Fibroblast of pulmonary artery (primary cell): ENCODE measurements at places on chromosomes 12 and 14.

GRCh38 chr12:127909041-127909440 lies 357.9 kb upstream of the TMEM132C start:
- DNase-seq, result no peak

DNA sequence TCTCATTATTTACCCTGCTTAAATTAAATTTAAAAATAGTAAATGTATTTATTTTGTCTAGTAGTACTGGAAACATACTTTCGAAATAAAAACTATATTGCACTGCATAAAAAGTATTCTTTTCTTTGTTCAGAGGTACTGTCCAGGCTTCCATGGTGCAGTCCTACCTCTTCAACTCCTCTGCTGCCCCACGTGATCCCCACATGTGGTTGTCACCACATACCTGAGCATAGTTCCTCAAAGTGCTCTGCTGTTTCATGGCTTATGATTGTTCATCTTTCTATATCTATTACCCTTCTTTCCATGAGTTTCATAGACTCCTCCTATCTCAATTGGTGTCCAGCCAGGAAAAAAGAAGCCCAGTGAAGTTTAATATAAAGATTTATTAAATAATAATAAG lies 317.5 kb upstream of the OR4E1 start:
- no peak for DNase-seq

DNA sequence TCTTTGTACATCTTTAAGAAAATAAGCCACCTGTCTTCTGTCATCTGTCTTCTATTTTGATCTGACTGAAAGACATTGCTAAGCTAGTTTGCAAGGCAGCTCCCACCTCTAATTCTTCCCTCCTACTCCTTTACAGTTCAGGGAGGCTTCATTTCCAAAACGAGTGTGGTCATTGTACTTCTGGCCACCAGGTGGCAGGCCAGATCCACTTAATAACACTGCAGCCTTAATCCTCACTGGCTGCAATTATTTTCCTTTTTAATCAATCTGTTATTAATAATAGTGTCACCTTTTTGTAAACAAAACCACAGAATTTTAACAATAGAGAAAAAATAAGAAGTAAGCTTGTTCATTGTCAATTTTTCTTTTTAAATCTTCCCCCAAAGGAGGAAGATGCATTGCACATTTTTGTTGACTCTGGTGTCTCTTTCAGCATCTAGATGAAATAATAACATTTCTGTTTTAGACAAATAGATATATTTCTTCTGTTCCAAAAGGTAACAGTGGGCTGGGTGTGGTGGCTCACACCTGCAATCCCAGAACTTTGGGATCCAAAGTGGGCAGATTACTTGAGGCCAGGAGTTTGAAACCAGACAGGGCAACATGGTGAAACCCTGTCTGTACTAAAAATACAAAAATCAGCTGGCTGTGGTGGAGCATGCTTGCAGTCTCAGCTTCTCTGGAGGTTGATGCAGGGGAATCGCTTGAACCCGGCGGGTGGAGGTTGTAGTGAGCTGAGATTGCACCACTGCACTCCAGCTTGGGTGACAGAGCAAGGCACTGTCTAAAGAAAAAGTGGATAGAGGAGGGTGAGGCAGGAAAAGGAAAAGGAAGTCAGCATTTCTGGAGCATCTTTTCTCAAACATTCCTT lies 23.3 kb downstream of the GABARAPL1 start:
- peak; percentile 62 for DNase-seq

DNA sequence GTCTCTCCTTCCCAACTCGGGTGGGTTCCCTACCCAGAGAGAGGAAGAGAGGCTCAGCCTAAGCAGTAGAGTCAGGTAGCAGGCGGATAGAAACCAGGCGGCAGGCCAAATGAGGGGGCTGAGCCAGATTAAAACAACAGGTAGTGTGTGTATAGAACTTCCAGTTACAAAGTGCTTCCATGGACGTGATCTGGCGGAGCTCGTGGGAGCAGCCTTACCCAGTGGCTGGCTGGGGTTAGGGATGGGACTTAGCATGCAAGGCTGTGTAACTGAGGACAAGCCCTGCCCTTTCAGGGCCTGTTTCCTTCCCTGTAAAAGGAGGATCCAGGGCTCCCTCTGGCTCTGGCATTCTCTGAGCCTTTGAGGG lies 8.3 kb downstream of the KRT80 start:
- no peak for DNase-seq

DNA sequence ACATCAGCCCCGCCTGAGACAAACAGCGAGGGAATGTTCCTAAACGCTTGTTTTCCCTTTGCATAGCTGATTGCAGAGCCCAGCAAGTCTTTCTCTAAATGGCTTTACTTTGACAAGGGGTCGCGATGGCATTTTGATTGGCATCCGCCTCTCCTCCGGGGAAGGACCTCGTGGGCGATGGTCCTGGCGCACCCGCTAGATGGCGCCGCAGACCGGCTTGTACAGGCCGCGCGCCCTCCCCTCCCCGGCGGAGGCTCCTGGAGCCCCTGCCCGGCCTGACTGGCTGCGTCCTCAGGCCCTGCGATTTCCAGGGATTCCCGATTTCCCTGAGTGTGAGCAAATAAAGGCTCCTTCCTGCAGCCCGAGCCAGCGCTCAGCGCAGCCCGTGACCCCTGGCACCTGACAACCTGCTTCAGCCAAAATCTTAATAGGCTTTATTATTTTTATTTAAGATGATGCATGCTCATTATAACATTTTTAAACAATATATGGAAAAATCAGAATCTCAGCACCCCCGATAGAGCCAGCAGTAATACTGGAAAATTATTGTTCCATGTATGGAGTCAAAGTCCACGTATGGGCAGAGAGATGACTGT lies 468.3 kb downstream of the AACS start:
- no peak for DNase-seq

DNA sequence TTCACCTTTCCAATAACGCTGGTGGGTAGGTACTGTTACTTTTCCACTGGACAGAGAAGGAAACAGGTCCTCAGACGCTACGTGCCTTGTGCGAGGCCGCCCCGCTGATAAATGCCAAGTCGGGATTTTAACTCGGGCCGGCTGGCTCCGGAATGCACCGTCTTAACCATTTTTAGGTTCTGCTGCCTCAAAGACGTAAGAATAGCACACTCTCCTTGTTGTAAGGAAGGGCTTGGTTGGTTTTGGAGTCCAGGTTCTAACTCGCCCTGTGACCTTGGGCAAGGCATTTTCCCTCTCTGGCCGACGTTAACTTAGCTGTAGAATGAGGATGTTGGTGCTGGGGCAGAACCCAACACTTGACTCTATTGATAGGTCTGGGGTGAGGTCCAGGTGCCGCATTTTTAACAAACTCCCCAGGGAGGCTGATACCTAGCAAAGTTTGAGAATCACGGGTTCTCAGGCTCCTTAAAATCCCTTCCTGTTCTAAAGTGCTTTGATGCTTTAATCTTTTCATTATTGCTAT lies 814 bp downstream of the ANKRD13A start:
- peak; percentile 48 for DNase-seq

- DNase-seq, result no peak
Observed at GRCh38 chr12:7229741-7230140, 40.3 kb downstream of the PEX5 start.

- DNase-seq, result no peak
Observed at GRCh38 chr14:39843881-39844280, 411.6 kb upstream of the FBXO33 start.

DNA sequence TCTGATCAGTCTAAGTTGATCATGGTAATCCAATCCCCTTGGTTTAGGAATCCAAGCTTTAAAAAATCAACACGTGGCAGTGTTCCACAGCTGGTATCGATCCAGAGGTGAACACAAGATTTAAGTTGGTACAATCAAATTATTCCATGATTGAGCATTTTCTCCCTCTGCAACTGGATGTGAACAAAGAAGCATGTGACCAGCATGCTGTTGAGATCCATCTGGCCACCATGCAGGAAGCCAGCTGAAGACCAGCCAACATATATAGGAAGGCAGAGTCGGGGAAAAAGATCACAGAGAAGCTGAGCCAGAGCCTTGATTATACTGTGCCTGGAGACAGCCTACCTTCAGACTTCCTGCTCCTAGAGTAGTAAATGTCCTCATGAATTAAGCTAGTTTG lies 158.3 kb downstream of the SEC23A start:
- DNase-seq, result peak; percentile 31

DNA sequence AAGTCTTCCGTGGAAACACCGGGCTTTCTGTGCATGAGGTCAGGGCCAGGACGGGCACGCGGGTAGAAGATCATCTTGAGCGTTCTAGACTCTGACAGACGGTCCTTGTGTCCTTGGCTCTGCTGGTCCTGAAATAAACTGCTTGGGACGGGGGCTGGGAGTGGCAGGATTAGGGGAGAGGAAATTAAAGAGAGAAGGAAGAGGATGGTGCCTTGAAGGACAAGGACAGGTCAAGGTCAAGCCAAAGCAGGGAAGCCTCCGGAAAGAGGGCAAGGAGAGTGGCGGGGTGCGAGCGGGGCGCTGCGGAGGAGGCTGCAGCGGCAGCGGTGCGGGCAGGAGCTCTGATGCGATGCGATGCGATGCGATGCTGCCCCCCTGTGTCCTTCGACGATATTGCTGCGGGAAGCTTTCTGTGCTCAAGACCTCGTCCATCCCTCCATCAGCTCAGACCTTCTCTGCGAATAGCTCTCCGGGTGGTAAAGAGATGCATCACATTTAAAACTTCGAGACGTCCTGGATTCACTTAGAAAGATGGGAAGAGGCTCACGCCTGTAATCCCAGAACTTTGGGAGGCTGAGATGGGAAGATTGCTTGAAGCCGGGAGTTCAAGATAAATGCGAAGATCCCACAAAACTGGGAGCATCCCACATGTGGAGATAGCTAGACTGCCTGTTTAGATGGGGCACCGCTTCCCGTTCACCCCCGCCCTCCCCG lies 110.1 kb upstream of the TMEM132D start:
- DNase-seq, result peak; percentile 13

GRCh38 chr12:16303939-16304338 lies 26.5 kb upstream of the SLC15A5 start:
- no peak for DNase-seq

GRCh38 chr14:88271205-88271604 lies 51.9 kb downstream of the KCNK10 start:
- no peak for DNase-seq

- no peak for DNase-seq
Observed at GRCh38 chr14:46574221-46574977, 77.2 kb downstream of the RPL10L start.

DNA sequence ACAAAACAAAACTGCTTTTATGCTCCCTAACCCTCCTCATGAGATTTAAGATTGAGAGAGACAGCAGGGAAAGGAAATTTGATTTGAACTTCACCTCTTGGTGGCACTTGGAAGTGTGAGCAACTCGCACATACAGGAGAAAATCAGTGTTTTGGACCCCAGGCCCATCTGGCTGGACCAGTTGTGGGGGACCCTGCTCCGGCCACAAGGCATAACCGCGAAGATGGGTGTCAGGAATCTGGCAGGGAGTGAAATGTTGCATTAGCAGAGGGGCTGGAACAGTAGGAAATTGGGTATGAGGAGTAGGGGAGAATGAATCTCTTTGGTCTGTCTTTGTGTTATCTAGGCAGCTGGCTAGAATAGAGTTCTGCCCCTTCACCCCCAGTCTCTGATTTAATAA lies 1.2 kb downstream of the CIROP start:
- no peak for DNase-seq

- DNase-seq, result no peak
Observed at GRCh38 chr12:79515530-79515935, 175.2 kb downstream of the PAWR start.

DNA sequence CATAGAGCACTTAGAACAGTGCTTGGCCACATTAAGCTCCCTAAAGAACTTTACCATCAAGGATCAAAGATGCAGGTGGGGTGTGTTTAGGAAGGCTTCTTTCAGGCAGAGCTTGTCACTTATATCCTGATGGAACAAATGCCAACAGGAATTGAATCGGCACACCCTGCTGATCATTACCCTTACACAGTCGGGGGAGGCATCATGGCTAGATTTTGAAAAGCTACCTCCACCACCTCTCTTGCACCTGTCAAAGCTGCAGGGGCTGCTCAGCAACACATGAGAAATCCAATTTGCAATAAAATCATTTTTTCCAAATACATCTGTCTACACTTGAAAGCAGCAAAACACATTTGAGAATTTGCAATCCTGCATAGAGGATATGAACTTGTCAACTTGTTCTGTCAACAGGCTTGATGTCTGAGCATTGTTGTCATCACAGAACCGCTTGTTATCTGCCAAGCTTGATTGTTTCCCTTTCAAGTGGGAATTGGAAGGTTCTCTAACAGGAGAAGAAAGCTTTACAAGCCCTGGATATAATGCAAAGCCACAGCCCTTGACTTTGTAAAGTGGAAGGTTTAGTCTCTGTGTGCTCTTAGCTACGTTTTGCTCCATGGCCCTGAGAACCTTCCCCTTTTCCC lies 24.6 kb upstream of the TRIM9 start:
- no peak for DNase-seq

- DNase-seq, result peak; percentile 84
Observed at GRCh38 chr12:31732926-31733548, 4.2 kb upstream of the AMN1 start.

DNA sequence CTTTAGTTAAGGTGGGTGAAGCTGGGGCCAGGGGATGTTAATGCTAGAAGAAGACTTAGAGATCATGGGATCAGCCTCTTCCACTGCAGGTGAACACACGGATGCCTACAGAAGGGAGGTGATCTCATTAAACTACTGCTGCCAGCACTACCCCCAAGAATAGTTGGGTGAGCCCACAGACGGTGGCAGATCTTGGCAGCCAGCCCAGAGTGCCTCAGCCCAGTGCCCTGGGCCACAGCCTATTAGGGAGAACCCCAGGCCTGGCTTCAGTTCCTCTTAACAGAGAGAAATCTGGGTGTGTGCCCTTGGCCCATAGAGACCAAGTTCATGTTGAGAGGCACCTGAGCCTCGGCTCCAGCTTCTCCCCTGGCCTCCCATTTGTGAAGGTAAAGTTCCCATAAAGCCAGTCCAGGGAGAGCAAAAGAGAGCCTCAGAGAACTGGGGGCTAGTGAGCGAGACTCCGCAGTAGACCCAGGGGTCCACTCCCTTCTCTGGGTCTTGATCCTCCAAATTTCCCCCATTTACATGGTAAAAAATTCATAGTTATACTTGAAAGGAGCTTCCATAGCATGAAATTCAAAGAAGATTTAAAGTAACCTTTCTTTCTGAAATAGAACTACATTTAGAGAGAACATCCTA lies 125.0 kb upstream of the CCND2 start:
- no peak for DNase-seq

GRCh38 chr12:84789184-84789583 lies 123.4 kb downstream of the SLC6A15 start:
- DNase-seq, result no peak

DNA sequence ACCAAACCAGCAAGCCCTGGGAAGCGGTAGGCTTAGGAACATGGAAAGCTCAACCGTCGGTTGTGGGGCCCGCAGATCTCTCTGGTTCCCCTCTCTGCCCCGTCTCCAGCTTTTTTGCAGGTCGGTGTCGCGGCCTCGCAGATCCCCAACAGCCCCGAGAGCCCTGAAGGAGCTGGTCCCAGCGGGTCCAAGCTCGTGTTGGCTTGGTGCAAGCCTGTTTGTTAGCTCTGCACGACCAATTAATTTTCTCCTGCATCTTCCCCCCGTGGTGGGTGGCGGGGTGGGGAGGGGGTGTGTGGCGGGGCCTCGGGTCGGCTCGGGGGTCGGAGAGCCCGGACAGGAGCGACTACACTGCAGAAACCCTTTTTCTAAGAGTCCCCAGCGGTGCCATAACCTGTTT lies 449 bp upstream of the SLC24A4 start:
- no peak for DNase-seq

GRCh38 chr12:83015390-83016217 lies 328.9 kb downstream of the TMTC2 start:
- peak; percentile 37 for DNase-seq
